ENCODE measurements at places on chromosomes 16 and 17. TPM values are rescaled to one million over a fixed set of nuclear protein-coding genes. Genes with fewer than 3 reads are reported as not detected.
A peak's percentile ranks its signal among the peaks of the same experiment; 100 is the strongest.

DNA sequence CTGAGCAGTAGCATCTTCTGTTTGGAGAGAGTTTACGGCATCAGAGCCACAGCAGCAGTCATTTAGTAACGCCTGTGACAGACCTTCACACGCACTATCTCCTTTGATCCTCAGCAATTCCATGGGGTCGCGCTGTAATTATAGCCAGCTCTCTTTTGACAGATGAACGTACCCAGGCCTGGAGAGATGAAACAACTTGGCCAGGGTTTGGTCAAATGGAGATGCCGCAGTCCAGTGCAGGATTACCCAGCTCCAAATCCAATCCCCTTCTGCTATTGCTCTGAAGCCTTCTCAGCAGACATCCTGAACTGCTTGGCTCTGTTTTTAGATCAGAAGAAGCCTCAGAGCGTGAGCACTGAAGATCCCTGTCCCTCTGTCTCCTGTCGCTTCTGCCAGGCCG, 83.9 kb downstream of the SOX9 start:
- H3K4me3 ChIP-seq = no peak overlapping the region
- H3K36me3 ChIP-seq = no peaks in the 10 kb centered on the region
- H3K27ac ChIP-seq = no peak overlapping the region
- no peak for DNase-seq
- peaks cover 9% of the 10 kb centered on the region for H3K27me3 ChIP-seq

Gene ABCA9
- not detected for total RNA-seq

DNA sequence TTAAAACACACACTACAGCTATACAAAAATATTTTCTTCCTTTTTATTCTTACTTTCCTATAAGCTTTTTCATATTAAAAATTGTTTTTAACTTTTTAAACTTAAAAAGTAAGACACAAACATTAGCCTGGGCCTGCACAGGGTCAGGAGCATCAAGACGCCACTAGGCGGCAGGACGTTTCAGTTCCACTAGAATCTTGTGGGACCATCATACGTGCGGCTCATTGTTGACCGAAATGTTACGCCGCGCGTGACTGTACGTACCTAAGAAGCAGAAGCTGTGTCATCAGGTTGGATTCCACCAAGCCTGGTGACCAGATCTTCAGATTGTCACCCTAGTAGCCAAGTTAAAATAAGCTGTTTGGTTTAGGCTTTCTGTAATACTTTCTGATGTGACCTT, 47.1 kb downstream of the USP10 start:
- H3K27ac ChIP-seq = no peak overlapping the region
- peaks cover 16% of the 10 kb centered on the region for H3K36me3 ChIP-seq
- DNase-seq = no peak
- no peak overlapping the region for H3K4me3 ChIP-seq
- no peaks in the 10 kb centered on the region for H3K27me3 ChIP-seq
- H3K4me1 ChIP-seq = peaks cover 32% of the 10 kb centered on the region

GRCh38 chr16:86065711-86066110, 166.7 kb downstream of the IRF8 start:
- H3K4me1 ChIP-seq = no peaks in the 10 kb centered on the region
- H3K36me3 ChIP-seq = no peaks in the 10 kb centered on the region
- H3K4me3 ChIP-seq = no peak overlapping the region
- DNase-seq = no peak
- no peak overlapping the region for H3K27ac ChIP-seq
- H3K27me3 ChIP-seq = 0 out of 2 replicates have a peak, but pooled peaks cover 7% of the 10 kb centered on the region

- H3K27me3 ChIP-seq = no peaks in the 10 kb centered on the region
- no peak overlapping the region for H3K27ac ChIP-seq
- H3K4me3 ChIP-seq = no peak overlapping the region
- peaks cover 15% of the 10 kb centered on the region for H3K36me3 ChIP-seq
Measured at GRCh38 chr17:75115555-75115954, 5.8 kb downstream of the ARMC7 start.

DNA sequence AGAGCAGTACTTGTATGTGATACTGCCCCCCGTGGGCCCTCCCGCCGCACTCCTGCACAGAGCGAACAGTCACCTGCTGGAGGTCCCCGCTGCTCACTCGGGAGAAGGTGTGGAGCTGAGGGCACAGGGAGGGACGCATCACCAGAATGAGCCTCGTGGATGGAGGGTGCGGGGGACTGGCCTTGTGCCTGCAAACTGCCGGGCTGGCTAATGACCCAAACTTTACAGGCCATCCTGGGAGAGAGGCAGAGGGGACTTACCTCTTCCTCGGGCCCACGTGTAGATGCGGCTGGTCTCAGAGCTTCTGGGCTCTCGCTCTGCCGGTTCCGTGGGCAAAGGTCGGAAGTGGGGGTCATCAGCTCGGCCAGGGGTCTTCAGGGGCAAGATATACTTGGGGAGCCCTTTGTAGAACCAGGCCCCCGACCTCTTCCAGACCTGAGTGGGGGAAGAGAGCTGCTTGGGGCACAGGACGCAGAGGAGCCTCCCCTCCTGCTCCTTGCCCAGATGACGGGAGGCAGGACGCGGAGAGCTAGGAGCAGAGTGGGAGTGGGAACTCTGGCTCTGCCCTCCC, 65.5 kb upstream of the DOC2B start:
- no peaks in the 10 kb centered on the region for H3K4me1 ChIP-seq
- H3K36me3 ChIP-seq = no peaks in the 10 kb centered on the region
- peak; percentile 11 for DNase-seq
- H3K27me3 ChIP-seq = peaks cover 4% of the 10 kb centered on the region
- no peak overlapping the region for H3K4me3 ChIP-seq
- no peak overlapping the region for H3K27ac ChIP-seq

Gene TBC1D3H
- total RNA-seq = not detected

Gene PRR35
- 0.72 TPM for total RNA-seq

GRCh38 chr17:82245134-82246039, 16.5 kb downstream of the SLC16A3 start:
- no peak for DNase-seq
- H3K4me1 ChIP-seq = no peaks in the 10 kb centered on the region
- H3K36me3 ChIP-seq = peaks cover 65% of the 10 kb centered on the region
- H3K27ac ChIP-seq = no peak overlapping the region
- no peaks in the 10 kb centered on the region for H3K27me3 ChIP-seq

Gene ABCA3
- total RNA-seq = 16.8 TPM

DNA sequence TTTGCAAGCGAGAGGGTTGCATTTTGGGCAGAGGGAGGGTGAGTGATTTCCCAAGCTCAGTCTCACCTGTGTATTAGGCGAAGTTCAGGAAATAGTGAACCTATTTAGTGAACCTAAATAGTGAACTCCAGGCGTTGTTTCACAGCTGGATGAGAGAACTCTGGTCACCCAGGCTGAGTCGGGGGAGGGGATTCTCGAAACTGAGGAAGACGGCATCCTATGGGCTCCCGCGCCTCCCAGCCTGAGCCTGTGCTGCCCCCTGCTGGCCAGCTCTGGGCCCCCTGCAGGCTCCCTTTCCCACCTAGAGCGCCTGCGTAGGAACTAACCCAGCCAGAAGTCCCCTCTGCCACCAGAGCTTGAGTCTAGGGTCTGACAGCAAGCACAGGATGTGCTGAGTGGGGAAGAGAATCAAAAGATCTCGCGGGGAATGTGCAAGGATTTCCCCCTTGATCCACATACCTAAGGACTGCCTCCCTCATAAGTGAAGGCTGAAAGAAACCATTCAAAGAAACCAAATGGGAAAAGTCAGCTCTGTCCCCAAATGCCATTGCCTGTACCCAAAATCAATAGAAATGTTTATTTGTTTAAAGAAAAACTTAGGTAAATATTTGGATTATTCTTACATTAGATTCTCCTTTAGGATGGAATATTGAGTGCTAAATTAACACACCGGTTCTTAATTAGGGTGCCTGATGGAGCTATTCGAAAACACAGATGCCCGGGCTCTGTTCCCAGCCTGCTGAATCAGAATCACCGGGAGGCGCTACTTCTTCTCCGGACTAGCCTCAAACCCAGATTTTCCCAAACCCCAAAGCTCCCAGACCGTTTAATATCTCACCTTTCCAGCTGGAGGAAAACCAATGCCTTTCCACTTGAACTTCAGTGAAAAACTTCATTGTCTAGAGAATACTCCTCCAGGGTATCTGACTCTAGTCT, 14.8 kb upstream of the MARVELD3 start:
- no peaks in the 10 kb centered on the region for H3K27me3 ChIP-seq
- H3K36me3 ChIP-seq = no peaks in the 10 kb centered on the region
- peaks cover 3% of the 10 kb centered on the region for H3K4me1 ChIP-seq
- peak; percentile 93 for DNase-seq
- H3K4me3 ChIP-seq = peak overlapping the region; percentile 37

Gene RMI2
- total RNA-seq = 79.0 TPM

- H3K27me3 ChIP-seq = peaks cover 2% of the 10 kb centered on the region
- no peak overlapping the region for H3K4me3 ChIP-seq
- no peak overlapping the region for H3K27ac ChIP-seq
- DNase-seq = no peak
- H3K4me1 ChIP-seq = no peaks in the 10 kb centered on the region
Measured at GRCh38 chr16:48035142-48035541, 120.7 kb downstream of the ABCC12 start.

Gene SLC35G6
- total RNA-seq = 0.18 TPM

DNA sequence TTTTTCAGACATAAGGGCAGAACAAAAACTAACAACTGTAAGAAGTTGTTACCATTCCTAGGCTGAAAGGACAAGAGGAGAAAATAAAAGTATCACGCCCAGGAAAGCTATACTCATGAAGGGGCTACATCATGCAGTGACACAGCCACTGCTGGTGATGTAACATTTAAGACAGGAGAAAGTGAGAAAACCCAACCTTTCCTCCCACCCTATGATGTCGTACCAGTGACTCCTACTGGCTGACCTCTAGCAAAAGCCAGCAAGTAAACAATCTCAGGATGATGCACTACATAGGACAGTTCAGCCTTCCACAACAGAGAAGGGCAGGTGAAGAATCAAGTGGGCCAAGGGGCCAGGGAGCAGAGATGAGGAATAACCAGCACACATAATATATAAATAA, 14.0 kb upstream of the OR1E2 start:
- DNase-seq = peak; percentile 21
- H3K4me3 ChIP-seq = no peak overlapping the region
- no peaks in the 10 kb centered on the region for H3K27me3 ChIP-seq
- no peaks in the 10 kb centered on the region for H3K36me3 ChIP-seq

DNA sequence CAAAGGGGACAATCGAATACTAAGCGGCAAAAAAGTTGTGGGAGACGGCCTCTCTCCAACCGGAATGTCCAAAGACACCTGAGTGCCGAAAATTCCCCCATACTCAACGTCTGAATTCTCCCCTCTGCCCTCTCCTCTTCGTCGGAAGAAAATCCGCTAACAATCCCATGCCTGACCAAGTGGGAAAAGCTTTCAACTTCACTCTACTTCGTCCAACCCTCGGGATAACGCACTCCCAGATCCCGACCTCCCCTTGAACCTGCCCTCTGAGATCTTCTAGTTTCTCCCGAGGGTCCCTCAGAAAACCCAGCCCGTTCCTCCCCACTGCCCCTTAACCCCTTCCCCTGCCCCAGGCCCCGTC, 961 bp downstream of the AMFR start:
- peak overlapping the region; percentile 97 for H3K4me3 ChIP-seq
- peaks cover 14% of the 10 kb centered on the region for H3K27me3 ChIP-seq
- no peak overlapping the region for H3K27ac ChIP-seq
- no peaks in the 10 kb centered on the region for H3K36me3 ChIP-seq
- H3K4me1 ChIP-seq = peaks cover 42% of the 10 kb centered on the region

Gene ADAMTS18
- total RNA-seq = 0.94 TPM

Gene PPY
- total RNA-seq = not detected

DNA sequence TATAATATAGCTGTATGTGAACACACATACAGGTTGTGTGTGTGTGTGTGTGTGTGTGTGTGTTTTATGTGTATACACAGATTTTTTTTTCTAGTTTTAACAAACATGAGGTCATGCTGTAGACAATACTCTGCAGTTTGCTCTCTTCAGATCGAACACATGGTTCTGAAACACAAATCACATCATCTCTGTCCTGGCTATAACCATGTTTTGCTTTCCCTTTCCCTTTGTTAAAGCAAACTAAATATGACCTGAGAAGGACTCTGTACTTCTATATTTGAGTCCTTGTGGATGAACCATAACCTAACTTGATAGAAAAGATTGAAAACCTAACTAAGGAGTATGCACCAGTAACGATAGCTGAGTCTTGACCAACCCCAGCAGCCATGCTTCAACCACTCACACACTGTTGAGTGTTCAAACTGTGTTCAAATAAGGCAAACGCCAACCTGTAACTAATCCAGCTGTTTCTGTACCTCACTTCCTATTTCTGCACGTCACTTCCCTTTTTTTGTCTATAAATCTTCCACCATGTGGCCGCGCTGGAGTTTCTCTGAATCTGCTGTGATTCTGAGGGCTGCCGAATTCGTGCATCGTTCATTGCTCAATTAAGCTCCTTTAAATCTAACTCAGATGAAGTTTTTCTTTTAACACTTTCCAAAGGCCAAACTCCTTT, 303.8 kb downstream of the HS3ST3B1 start:
- DNase-seq = no peak
- no peak overlapping the region for H3K27ac ChIP-seq
- H3K4me1 ChIP-seq = no peaks in the 10 kb centered on the region
- H3K27me3 ChIP-seq = no peaks in the 10 kb centered on the region

DNA sequence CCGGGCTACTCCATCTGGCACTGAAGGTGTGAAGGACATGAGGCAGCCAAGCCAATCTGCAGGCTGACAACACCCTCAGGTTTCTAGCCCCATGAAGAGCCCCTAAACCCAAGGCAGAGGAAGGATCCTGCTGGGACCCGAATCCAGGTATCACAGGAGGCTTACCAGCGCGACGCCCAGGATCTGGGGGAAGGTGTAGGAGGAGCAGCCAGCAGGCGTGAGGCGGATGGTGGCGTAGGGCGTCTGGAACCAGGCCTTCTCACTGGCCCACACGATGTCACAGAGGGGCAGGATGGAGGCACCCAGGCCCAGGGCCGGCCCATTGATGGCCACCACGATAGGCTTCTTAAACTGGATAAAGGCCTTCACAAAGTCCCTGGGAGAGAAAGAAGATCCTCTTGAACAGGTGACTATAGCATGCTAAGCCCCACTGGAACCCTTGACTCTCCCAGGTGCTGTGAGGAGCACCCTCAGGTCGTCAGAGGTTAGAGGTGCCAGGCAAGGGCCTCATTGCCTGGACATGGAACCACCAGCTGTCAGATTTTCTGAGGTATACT, 71.7 kb downstream of the DYNLRB2 start:
- H3K4me1 ChIP-seq = peaks cover 11% of the 10 kb centered on the region
- H3K27ac ChIP-seq = no peak overlapping the region
- no peaks in the 10 kb centered on the region for H3K27me3 ChIP-seq
- no peaks in the 10 kb centered on the region for H3K36me3 ChIP-seq
